ENCODE measurements at places on chromosomes 5 and 9.

DNA sequence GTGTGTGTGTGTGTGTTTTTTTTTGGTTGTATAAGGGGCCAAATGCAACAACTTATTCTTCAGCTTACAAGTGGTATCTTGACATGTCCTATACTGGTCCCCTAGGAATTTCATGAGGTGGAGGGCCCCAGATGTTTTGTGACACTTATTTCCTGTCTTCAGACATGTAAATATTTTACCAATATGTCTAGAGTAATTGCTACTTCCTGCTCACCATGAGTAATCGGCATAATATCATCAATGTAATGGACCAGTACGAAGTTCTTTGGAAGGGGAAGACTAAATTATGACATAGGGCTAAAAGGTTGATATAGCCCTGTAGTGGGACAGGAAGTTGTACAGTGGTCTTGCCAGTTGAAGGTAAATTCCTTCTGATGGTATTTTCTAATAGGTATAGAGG, 3.7 kb upstream of the OTULIN start:
- H3K27ac ChIP-seq: no peak overlapping the region
- DNase-seq: no peak
- H3K36me3 ChIP-seq: no peaks in the 10 kb centered on the region
- H3K4me1 ChIP-seq: peaks cover 11% of the 10 kb centered on the region
- H3K27me3 ChIP-seq: no peaks in the 10 kb centered on the region

DNA sequence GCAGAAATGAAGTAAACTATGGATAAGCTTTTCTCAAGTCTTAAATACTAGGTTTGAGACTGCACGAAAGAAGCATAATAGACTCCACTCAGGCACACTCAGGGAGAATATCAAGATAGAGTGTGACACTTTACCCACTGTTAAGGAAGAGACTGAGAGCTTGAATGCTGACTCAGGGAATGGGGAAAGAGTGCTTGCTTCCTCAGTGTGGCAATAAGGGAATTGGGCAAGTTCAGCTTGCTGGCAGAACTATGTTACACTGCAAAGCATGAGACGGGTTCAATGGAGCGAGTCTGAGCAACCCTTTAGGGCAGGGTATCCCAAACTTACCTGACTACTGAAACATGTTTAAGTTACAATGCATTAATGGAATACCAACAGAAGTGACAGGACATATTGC, 237.7 kb upstream of the MEF2C start:
- no peaks in the 10 kb centered on the region for H3K27me3 ChIP-seq
- no peak for DNase-seq
- H3K27ac ChIP-seq: no peak overlapping the region
- H3K4me1 ChIP-seq: no peaks in the 10 kb centered on the region
- no peaks in the 10 kb centered on the region for H3K36me3 ChIP-seq

GRCh38 chr5:14900693-14901461, 29.3 kb upstream of the ANKH start:
- DNase-seq: peak; percentile 17
- H3K27me3 ChIP-seq: no peaks in the 10 kb centered on the region
- no peak overlapping the region for H3K4me3 ChIP-seq
- no peaks in the 10 kb centered on the region for H3K36me3 ChIP-seq

DNA sequence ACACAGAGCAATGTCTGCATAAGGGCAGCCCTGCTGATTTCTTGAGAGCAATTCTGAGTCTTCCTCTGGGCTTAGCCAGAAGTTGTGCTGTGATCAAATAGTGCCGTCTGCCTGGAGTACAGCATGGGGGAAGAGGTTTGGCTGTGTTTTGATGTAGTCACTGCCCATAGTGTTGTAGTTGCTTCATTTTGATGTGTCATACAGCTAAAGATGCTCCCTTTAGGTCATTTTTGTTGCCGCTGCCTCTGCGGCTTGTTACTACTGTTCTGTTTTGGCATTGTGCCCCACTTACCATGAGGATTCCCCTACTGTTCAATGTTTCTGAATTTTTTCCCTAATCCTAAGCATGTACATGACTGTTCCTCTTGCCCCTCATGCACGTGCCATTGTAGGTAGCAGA, 23.0 kb downstream of the SLC36A1 start:
- no peak overlapping the region for H3K4me3 ChIP-seq
- H3K4me1 ChIP-seq: no peaks in the 10 kb centered on the region
- H3K27me3 ChIP-seq: no peaks in the 10 kb centered on the region
- no peak overlapping the region for H3K27ac ChIP-seq
- no peak for DNase-seq
- H3K36me3 ChIP-seq: peaks cover 6% of the 10 kb centered on the region

GRCh38 chr9:38228331-38229103, 159.5 kb upstream of the SHB start:
- no peak overlapping the region for H3K4me3 ChIP-seq
- H3K27ac ChIP-seq: no peak overlapping the region
- no peaks in the 10 kb centered on the region for H3K27me3 ChIP-seq
- DNase-seq: no peak

DNA sequence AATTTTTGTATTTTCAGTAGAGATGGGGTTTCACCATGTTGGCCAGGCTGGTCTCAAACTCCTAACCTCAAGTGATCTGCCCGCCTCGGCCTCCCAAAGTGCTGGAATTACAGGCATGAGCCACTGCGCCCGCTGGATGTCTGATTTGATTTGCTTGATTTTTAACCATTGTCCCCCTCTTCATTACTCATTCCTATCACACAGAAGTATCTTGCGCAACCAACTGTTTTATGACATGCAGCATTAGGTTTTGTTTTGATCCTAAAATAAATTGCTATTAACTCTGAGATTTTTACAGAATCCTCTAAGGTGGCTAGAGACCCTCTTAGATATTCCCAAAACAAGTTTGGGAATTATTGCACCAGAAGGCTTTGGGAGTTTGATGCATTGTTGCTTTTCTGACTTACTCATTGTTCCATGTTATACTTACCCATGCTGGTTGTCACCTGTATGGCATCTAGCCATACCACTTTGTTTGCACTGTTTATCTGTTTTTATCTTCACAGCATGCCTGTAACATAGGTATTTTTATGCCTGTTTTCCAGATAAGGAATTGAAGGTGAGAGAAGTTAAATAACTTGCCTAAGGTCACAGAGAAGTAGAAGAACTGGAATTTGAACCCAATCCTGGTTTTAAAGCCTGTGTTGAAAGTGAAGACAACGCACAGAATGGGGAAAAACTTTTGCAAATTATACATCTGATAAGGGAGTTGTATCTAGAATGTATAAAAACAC, 35.9 kb upstream of the PWWP2A start:
- H3K27ac ChIP-seq: no peak overlapping the region
- no peaks in the 10 kb centered on the region for H3K4me1 ChIP-seq
- DNase-seq: no peak
- H3K36me3 ChIP-seq: no peaks in the 10 kb centered on the region
- no peak overlapping the region for H3K4me3 ChIP-seq
- no peaks in the 10 kb centered on the region for H3K27me3 ChIP-seq

DNA sequence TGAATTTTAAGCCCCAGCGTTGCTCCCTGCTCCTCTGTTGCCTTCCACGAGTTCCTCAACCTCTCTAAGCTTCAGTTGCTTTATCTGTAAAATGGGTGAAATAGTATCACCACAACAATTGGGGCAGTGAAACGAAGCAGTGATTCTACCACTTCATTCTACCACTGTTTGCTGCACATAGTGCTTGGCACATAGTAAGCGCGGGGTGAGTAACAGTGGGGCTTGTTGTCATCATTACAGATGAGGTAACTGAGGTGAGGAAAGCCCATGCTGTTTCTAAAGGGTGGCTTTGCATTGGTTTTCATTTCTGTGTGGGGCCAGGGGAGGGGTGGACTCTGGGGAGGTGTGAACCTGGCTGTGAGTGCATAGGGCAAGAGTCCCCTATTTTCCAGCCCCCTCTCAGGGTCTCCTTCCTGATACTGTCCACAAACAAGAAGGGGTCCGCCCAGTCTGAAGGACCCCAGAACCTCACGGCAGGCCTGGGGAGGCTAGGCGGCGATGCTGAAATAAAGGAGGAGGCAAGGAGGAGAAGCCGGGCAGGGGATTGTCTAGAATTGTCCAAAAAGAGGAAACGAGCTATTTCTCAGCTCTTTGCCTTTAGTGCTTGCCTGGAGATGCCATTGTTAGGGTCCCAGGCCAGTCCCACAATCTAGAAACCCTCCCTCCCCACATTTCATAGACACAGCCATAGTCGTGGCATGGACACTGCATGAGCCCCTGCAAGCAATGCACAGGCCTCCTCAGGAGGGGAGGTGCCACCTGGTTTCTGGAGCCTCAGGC, 65.6 kb downstream of the IL6ST start:
- no peaks in the 10 kb centered on the region for H3K4me1 ChIP-seq
- no peaks in the 10 kb centered on the region for H3K27me3 ChIP-seq
- no peak overlapping the region for H3K4me3 ChIP-seq
- H3K36me3 ChIP-seq: no peaks in the 10 kb centered on the region
- no peak overlapping the region for H3K27ac ChIP-seq

DNA sequence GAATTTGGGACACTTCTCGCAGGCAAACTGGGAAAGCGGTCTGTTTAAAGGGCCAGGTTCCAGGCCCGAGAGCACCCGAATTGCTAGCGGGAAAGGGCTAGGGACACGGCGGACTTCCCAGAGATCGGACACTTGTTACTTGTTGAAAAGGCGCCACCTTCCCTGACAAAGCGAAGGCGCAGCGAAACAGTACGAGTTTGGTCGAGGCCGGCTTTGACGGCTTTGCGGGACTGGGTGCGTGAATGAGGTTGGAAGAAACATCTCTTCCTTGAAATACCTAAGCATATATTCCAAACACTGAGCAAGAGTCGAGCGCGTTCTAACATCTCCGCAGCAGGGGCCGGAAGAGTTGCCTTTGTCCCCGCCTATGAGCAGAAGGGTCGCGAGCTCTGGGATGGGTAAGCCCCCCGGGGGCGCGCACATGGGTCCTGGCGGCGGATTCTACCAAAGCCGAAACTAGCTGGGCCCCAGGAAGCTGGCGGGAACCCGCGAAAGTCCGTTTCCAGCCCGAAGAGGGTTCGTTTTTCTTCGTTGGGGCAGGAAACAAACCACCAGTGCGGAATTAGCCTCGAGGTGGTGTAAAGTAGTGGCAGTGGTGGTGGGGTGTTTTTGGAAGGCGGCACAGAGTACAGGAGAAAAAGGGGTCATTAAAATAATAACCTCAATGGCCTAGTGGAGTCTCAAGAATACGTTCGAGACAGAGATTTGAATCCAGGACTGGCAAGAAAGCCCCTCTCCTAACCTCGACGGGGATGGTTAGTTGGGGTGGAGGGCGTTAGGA, 1.5 kb downstream of the GDNF start:
- no peaks in the 10 kb centered on the region for H3K36me3 ChIP-seq
- no peak overlapping the region for H3K27ac ChIP-seq
- peaks cover 42% of the 10 kb centered on the region for H3K27me3 ChIP-seq

DNA sequence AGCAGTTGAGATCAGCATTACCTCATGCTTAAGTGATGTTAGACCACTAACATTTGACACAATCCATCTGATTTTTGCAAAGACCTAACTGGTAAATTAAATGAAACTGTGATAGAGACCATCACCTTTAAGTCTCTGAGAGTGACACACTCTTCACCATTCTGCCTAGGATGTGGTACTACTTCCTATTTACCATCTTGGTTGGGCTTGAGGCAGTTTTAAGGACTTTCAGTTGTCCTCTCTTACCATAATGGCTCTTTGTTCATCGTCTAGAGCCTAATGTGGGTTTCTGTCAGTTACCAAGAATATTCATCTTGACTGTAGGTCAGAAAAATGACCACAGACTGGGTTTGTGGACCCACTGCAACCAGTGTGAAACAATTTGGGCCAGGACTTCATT, 158.1 kb downstream of the CETN3 start:
- no peak for DNase-seq
- no peaks in the 10 kb centered on the region for H3K36me3 ChIP-seq
- no peak overlapping the region for H3K27ac ChIP-seq
- no peaks in the 10 kb centered on the region for H3K27me3 ChIP-seq
- no peaks in the 10 kb centered on the region for H3K4me1 ChIP-seq

DNA sequence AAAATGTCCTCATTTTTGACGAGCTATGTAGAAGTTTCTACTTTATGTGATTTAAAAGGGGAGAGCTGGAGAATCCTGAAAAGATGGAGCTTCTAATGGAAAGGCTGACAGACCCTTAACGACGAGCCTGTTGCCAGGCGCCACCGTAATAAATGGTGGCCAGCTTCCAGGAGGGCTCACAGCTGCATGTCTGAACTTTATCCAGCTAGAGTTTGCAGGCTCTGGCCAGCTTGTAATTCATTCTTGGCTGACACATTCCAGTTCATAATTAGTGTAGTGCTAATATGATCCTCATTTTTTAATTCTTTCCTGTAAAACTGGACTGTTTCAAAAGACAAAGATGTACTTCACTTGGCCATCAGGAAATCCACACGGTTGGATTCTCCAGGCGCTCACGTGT, 246.7 kb downstream of the GAS1 start:
- no peak overlapping the region for H3K27ac ChIP-seq
- H3K36me3 ChIP-seq: no peaks in the 10 kb centered on the region
- no peaks in the 10 kb centered on the region for H3K27me3 ChIP-seq
- no peaks in the 10 kb centered on the region for H3K4me1 ChIP-seq
- no peak for DNase-seq
- no peak overlapping the region for H3K4me3 ChIP-seq

DNA sequence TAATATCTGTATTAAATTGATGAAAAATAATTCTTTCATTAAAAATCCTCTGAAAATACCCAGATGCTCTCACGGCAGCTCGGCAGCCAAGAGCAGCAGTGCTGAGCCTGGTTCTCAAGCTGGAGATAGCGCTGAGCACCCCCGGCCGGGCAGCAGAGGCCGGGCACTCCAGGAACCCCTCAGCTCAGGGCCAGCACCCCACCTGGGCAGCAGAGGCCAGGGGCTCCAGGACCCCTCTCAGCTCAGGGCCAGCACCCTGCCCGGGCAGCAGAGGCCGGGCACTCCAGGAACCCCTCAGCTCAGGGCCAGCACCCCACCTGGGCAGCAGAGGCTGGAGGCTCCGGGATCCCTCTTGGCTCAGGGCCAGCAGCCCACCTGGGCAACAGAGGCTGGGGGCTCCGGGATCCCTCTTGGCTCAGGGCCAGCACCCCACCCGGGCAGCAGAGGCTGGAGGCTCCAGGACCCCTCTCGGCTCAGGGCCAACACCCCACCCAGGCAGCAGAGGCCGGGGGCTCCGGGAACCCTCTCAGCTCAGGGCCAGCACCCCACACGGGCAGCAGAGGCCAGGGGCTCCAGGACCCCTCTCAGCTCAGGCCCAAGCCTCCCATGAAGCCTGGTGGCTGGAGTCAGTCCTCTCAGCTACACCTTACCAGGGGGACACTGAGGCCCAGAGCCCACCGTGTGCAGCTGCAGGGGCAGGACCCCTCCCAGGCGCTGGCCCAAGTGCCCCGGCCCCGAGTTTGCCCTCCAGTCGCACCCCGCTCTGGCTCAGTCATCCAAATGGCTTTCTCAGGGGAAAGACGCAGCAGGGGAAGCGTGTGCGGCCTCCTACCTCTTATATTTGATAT, 21.7 kb downstream of the CLPTM1L start:
- H3K36me3 ChIP-seq: peaks cover 61% of the 10 kb centered on the region
- DNase-seq: no peak
- no peaks in the 10 kb centered on the region for H3K27me3 ChIP-seq
- no peak overlapping the region for H3K27ac ChIP-seq

DNA sequence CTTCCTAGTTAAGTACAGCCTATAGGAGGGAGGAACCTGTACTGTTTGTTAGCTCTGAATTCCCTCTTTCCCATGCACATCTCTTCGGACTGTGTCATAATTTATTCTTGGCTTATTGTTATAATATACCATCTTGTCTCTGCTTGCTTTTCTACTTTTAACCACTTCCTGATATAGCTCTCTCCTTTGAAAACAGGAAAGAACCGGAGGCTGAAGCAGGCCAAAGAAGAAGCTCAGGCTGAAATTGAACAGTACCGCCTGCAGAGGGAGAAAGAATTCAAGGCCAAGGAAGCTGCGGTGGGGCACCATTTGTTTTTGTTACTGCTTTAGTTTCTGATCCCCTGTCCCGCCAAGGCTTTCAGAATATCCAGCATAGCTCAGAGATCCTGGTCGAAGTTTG, 4.8 kb downstream of the ATP6V1G1 start:
- no peaks in the 10 kb centered on the region for H3K27me3 ChIP-seq
- no peak overlapping the region for H3K27ac ChIP-seq
- H3K4me3 ChIP-seq: no peak overlapping the region
- H3K36me3 ChIP-seq: peaks cover 16% of the 10 kb centered on the region
- H3K4me1 ChIP-seq: peaks cover 32% of the 10 kb centered on the region
